Fibroblast of skin of scalp (primary cell): ENCODE measurements at places on chromosomes 5 and 9.

DNA sequence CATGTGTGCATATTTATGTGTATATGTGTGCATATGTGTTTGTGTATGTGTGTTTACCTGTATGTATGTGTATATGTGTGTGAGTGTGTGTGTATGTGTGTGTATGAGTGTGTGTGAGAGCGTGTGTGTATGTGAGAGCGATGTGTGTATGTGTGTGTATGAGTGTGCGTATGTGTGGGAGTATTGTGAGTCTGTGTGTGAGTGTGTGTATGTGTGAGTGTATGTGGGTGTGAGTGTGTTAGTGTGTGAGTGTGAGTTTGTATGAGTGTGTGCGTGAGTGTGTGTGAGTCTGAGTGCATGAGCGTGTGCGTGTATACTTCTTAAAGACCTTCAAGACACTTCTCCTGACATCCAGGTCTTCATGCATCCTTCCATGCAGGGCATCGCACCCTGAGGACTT lies 49.6 kb downstream of the CFAP77 start:
- no peak for DNase-seq

GRCh38 chr9:14478175-14479162 lies 164.5 kb upstream of the NFIB start:
- peak; percentile 26 for DNase-seq

DNA sequence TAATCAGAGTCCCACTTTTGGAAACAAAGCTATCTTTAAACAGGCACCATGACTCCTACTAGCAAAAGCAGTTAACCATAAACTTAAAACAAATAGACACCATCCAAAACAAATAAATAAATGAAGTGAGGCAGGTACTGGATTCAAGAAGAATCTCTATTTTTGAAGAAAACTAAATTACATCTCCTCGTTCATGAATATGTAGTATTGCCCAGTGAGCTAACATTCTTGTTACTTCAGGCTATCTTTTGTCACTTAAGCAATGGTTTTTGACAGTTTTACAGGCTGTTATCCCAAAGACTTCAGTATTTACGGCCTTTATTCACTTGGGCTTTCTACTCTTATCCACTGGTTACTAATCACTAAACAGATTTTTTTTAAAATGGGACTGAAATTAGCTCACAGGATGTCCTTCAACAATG lies 242.5 kb downstream of the MLLT3 start:
- DNase-seq, result no peak

GRCh38 chr9:137188490-137189296 lies at the start of the genes ANAPC2 and SSNA1:
TSS of gene ANAPC2 (minus strand) at chr9:137188560. CDS start at chr9:137188532, 28 bp downstream.
TSS of gene SSNA1 (plus strand) at chr9:137188676. CDS start at chr9:137188727, 51 bp downstream.
- peak; percentile 93 for DNase-seq

- DNase-seq, result no peak
Observed at GRCh38 chr5:145989428-145989827, 53.0 kb downstream of the SH3RF2 start.

DNA sequence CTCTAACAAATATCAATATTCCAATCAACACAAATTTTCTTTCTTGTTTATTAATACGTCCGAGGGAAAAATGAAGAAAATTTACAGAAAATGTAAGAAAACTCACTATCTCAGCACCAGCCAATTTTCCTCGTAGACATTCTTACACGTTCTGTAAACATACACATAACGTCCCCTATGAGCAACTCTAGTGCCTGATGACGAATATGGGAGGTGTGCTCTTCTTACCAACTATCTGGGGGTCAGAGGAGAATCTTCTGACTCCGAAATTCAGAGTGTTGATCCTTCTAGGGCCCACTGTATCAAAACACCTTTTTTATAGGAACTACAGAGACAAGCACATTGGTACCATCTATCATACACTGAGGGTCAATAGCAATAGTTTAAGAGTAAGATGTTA lies 198.7 kb downstream of the GAPVD1 start:
- no peak for DNase-seq

DNA sequence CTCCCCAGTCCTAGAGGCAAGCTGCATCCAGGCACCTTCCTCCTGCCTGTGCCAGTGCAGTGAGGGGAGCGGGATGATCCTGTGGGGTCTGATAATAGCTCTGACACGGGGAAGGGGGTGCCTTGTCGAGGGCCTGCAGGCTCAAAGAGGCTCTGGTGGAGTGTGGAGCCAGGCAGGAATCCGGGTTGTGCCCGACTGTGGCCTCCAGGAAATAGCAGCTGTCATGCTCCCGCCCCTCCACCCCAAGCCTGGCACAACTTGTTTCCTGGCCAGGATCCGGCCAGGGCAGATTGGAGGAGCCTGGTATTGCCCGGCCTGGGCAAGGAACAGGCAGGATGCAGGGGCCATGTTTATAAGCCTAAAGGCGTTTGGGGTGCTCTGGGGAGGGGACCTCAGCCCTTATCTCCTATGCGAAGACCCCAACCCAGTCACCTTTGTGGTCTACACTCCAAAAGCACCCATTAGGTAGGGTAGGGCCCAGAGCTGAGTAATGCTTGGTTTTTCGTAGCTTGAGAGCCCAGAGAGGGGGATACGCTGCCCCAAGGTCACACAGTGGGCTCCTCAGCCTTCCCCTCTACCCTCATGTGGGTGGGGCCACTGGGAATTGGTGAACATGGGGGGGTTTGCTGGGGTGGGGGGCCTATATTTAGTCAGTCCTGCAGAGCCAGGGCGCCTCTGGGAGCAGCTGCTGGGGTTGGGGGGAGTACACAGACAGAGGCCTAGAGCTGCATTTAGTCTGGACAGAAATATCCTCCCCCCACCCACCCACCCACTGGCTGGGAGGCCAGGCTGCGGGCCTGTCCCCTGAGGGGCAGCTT lies 12.2 kb downstream of the CXXC5 start:
- DNase-seq, result peak; percentile 40

- no peak for DNase-seq
Observed at GRCh38 chr9:21991072-21991959, 2.9 kb downstream of the CDKN2A start.

GRCh38 chr9:1879501-1879900 lies 135.6 kb upstream of the SMARCA2 start:
- DNase-seq, result no peak

GRCh38 chr5:62538017-62538942 lies 40.3 kb upstream of the LRRC70 start:
- peak; percentile 17 for DNase-seq

GRCh38 chr5:115815006-115815692 lies 1.3 kb downstream of the CDO1 start:
- DNase-seq, result no peak

DNA sequence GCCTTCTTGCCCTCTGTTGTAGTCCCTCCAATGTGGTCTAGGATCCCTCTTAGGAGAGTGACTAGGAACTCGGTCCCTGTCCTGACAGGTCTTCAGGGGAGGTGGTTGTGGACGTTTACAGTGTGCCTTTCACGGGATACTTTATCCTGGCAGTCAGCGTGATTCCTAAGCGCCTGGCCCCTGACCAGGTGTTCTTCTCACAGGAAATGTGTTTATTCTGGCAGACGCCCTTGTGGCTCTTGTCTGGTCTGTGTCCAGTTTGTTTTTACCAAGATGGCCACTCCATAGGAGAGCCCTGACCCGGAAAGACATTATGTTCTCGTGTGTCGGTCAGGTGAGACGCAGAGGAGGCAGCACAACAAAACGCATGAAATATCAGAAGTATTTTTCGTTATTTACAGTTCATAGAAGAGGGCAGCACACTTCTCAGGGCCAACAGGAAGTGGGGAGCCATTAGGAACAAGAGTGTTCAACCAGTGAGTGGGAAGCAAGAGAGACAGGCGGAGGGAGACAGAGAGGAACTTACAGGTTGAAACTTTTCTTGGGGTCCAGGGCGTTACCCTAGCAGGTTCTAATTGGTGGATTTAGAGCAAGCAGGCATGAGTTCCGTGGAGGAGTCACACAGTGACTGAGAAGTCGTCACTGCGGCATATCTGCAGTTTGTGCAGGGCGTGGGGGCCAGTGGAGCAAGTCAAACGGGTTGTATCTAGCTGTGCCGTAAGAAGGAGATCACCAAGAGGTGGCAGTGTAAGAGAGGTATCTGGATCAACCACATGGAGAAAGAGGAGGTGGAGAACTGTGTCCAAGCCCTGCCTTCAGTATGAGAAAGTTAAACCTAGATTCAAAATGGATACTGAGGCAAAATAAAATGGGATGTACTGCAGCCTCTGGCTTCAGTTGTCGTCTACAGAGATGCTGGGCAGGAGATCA lies 412.9 kb downstream of the ZSWIM6 start:
- DNase-seq, result no peak

GRCh38 chr5:144698484-144698883 lies 527.8 kb downstream of the KCTD16 start:
- DNase-seq, result peak; percentile 64

DNA sequence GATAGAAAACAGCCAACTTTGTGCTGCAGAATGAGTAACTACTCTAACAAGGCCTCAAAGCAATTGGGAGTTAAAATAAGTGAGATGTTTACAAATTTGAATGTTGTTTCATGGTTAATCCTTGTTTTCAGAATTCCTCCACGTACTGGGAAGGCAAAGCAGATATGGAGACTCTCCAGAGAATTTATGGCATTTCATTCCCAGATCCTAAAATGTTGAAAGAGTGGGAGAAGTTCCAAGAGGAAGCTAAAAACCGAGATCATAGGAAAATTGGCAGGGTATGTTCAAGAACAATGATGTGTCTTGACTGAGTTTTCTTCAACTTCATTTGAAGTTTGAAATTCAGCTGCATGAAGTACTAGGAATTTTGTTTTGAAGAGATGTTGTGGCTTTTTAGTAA lies 16.4 kb downstream of the TARS1 start:
- DNase-seq, result peak; percentile 37

DNA sequence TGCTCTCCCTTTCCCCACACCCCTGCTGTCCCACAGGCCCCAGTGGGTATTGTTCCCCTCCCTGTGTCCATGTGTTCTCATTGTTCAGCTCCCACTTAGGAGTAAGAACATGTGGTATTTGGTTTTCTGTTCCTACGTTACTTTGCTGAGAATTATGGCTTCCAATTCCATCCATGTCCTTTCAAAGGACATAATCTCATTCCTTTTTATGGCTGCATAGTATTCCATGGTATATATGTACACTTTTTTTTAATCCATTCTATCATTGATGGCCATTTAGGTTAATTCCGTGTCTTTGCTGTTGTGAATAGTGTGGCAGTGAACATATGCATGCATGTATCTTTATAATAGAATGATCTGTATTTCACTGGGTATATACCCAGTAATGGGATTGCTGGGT lies 25.6 kb downstream of the FER start:
- DNase-seq, result no peak

DNA sequence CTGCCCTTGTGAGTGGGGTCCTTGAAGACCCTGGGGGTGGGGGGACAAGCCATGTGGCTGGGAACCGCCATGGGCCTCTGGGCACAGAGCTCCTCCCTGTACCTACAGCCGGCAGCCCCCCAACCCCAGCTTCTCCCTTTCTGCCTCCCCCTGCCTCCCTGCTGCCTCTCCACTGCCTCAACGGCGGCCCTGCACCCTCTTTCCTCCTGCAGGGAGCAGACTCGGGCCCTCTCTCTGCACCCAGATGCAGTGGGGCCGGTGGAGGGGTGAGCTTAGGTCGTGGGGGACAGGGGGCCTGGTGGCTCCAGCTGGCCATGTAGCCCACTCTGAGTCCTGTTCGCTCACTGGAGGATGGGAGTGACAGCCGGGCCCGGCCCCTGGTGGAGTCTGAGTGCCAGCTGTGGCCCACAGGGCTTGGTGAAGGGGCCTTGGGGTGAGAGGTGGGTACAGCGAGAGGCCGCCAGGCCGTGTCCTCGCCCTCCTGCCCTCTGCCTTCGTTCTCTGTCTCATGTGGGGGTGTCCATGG lies 139.3 kb upstream of the COL5A1 start:
- DNase-seq, result no peak

GRCh38 chr5:176365351-176366231 lies at the start of gene ARL10:
TSS of gene ARL10 (plus strand) at chr5:176365487. CDS start at chr5:176365564, 77 bp downstream.
- peak; percentile 86 for DNase-seq

- no peak for DNase-seq
Observed at GRCh38 chr9:13414349-13414748, 134.9 kb upstream of the MPDZ start.

- no peak for DNase-seq
Observed at GRCh38 chr5:125673359-125673950, 749.8 kb upstream of the GRAMD2B start.

DNA sequence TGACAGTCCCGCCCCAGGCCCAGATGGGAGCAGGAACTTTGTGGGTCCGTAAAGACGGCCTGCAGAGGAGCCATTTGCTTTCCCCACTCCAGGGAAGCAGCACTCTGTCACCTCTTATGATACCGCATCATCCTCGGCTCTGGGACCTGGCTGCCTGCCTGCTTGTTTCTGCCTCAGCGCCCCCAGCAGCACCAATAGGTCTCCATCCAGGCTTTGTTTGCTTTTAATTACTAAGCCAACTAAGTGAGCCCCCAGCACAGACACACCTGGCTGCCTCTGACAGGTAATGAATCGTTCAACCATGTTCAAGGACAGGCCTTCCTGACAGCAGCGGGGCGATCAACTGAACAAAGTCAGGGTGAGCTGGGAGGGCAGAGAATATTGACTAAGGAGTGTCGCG lies 141.4 kb downstream of the C5orf15 start:
- no peak for DNase-seq

DNA sequence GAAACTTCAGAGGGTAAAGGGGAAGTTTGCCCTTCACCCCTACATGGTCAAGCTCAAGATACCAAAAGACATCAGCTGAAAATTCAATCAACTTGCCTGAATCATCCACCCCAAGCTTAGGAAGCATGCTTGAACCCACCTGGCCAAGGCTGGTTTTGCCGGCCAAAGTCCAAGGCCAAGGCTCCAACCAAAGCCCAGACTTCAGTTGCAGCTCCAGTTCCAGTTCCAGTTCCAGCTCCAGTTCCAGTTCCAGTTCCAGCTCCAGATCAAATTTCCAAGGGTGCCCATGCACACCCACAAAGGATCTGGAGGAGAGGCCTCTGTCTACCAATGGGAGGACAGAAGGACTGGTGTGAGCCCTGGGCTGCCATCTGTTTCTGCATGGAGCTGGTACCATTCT lies 4.6 kb upstream of the SERINC5 start:
- no peak for DNase-seq

GRCh38 chr5:72783354-72783753 lies 33.1 kb upstream of the TNPO1 start:
- no peak for DNase-seq

GRCh38 chr5:119353213-119353612 lies 2.6 kb upstream of the TNFAIP8 start:
- DNase-seq, result no peak
